HFFc6 (cell line): ENCODE measurements at places on chromosomes 11 and 22.

GRCh38 chr11:134742224-134742612 lies 330.2 kb upstream of the B3GAT1 start:
- no peak for DNase-seq

- DNase-seq: no peak
Observed at GRCh38 chr11:95850137-95850536, 59.8 kb downstream of the CEP57 start.

- peak; percentile 31 for DNase-seq
Observed at GRCh38 chr11:77596626-77597025, 6.9 kb downstream of the AQP11 start.

DNA sequence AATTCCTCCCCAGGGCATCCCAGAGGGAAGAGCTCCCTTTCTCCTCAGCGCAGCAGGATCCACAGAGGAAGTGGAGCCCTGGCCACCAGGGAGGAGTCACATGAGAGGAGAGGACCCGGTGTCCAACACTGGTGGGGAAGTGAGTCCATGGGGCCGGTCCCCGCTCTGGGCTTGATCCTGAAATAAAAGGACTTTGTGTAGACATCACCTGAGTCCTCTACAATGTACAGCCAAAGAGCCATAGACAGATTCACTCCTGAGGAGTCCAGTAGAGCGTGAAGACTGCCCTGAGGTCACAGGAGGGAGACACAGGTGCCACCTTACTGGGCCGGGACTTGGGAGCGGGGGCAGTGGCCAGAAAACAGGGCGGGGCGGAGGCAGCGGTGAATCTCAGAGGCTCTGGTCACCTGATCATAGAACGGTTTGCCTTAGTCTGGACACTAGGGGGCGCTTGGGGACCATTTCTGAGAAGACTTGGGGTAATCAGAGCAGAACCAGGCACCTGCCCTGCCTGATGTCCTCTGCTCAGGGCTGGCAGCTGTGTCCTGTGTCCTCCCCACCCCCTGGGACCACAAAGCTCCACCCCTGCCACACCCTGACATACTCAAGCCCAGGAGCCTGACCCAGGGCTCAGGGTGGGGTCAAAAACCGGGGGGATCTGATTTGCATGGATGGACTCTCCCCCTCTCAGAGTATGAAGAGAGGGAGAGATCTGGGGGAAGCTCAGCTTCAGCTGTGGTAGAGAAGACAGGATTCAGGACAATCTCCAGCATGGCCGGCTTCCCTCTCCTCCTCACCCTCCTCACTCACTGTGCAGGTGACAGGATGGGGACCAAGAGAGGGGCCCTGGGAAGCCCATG lies 112.7 kb downstream of the VPREB1 start:
- peak; percentile 65 for DNase-seq

GRCh38 chr22:45196926-45197605 lies 33.3 kb downstream of the NUP50 start:
- no peak for DNase-seq

DNA sequence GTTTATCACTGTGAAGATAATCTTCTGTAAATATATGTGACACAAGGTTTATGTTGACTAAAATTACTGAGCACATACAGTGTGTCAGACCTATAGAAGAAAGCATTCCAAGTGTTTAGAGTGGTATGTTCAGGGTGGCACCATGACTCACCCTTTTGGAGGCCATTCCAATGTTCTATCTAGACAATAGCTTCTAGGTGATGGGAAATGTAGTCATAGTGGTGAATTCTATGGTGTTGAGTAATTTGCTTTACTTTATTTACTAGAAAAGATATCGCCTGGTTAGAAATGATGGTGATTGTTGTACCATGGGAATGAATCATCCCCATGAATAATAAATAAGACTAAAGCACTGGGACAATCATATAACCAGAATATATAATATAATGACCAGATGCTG lies 72.9 kb upstream of the OR4C15 start:
- DNase-seq: no peak

GRCh38 chr22:31584804-31585160 lies 77.2 kb downstream of the PISD start:
- DNase-seq: no peak

DNA sequence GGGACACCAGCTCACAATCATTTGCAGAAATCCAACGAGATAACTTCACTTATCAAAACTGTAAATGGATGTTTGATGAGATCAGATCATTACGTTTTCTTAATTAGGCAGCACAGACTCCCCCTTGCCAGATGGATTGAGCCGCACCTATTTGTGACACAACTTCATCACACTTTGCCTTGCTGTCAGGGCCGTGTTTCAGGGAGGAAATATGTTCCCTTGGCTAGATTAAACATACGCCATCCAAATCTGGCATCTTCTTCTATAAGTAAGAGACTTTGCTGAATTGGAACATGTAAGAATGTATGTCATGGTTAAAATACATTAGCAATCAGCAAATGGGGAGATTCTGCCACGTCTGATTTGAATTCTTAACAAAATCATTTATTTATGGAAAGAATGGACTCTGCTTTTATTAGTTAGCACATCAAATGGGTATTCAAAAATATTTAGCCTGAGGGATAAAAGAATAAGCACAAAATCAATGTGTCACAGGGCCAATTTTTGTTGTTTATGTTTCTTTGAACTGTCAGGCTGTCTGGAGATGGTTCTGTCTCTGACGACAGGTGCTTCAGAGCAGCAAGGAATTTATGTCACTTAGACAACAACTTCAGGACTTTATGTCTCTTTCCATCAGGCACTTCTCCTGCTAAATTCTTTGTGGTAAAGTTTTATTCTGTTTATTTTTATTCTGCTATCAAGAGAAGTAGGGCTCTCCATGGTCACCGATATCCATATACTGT lies 326.1 kb upstream of the NCAM1 start:
- DNase-seq: no peak

DNA sequence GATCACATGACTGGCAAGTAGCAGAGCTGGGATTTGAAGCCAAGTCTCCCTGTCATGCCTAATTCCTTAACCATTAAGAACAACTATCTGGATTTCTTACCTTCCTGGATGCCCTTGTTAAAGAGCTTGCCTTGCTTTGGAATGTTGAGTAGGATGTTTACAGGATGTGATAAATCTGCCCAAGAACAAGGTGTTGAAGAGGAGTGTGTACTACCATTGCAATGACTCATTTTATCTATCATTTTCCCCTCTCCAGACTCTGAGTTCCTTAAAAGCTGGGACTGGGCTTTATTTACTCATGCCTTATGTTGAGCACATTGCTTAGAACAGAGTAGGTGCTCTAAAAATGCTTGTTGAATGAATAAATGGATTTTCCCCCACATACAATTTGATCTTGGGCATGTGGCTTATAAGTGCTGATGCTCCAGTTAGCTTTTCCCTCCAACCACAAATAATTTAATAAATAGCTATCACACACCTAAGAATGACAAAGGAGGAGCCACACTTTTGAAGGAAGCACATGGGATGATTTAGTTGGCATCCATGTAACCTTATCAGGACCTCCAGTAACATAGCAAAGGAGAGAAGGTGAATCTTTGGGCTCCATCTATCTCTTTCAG lies 268.6 kb upstream of the SESN3 start:
- DNase-seq: no peak

DNA sequence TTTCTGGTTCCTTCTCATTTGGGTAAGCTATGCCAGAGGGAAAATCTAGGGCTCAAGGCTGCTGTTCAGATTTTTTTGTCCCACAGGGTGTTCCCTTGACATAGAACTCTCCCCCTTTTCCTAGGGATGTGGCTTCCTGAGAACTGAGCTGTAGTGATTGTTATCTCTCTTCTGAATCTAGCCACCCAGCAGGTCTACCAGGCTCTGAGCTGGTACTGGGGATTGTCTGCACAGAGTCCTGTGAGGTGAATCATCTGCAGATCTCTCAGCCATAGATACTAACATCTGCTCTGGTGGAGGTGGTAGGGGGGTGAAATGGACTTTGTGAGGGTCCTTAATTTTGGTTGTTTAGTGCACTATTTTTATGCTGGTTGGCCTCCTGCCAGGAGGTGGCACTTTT lies 167.3 kb upstream of the PGR start:
- no peak for DNase-seq

DNA sequence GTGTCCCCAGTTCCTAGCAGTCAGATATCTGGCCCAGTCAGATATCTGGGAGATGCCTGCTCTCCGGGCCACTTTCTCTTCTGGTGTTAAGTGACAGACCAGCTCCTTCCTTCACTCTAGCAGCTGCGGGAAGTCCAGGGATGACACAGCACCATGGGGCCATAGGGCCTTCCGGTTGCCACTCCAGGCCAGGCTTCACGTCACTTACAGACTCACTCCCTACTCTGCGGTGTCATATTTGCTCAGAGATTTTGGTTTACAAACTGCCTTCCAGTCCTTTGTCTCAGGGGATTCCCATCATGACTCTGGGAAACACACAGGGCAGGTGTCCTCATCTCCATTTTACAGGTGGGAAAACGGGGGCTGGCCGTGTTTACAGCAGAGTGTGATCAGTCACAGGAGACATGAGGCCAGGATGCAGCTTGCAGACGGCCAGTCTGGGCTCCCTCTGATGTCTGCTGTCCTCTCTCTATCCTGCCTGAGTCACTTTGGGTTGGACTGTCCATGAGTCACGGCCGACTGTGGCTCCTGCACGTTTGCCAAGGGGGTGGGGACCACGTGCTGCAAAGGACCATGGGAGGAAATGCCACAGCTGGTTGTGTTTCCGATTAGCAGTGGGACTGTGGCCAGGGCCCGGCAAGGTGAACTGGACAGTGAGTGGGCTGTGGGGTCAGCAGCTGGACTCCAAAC lies 8.2 kb upstream of the TBC1D22A start:
- DNase-seq: peak; percentile 98

GRCh38 chr11:35593143-35593542 lies 25.1 kb upstream of the FJX1 start:
- DNase-seq: peak; percentile 88

DNA sequence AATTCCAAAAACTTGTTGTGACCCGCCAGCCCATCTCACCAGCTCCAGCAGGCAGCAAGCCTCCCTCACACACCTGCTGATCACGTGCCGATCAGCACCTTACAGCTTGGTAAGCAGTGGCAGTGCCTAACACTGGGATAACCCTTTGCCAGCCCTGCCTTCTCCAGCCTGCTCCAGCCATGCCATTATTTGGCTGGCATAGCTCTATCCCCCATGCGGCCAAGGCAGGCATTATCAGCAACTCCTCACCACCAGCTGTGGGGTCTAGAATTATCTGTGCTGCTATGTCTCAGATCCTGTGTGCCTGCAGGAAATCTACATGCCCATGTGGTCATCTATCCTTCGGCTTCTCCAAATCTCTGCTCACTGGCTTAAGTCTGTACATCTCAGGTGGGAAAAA lies 215.0 kb downstream of the ST3GAL4 start:
- no peak for DNase-seq
